Anterior cingulate cortex (tissue), 58 donors: ENCODE measurements at places on chromosomes 16 and 17.

- no peak for DNase-seq
Observed at GRCh38 chr16:46673320-46674013, 15.5 kb downstream of the VPS35 start.

DNA sequence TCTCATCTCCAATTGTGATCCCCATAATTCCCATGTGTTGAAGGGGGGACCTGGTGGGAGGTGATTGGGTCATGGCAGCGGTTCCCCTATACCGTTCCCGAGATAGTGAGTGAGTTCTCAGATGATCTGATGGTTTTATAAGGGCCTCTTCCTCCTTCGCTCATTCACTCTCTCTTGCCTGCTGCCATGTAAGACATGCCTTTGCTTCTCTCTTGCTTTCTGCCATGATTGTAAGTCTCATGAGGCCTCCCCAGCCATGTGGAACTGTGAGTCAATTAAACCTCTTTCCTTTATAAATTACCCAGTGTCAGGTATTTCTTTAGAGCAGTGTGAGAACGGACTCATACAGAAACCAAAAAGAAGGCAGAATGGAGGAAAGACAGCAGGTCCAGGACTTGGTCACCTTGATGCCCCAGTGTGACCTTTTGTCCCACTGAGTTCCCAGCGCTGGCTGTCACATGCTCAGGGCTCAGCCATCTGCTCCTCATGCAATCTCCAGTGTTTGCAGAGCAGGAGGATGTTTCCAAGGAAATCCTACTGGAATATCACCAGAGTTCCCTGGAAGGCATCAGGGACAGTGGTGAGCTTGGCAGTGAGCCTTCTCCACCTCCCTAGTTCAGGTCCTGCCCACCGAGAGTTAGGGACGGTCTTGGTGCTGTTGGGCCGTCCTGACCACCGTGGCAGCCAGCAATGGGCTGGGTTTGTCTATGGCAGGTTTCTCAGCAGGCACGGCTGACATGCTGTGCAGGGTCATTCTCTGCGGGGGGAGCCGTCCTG is 96.7 kb downstream of the SEC14L1 start:
- no peak for DNase-seq

DNA sequence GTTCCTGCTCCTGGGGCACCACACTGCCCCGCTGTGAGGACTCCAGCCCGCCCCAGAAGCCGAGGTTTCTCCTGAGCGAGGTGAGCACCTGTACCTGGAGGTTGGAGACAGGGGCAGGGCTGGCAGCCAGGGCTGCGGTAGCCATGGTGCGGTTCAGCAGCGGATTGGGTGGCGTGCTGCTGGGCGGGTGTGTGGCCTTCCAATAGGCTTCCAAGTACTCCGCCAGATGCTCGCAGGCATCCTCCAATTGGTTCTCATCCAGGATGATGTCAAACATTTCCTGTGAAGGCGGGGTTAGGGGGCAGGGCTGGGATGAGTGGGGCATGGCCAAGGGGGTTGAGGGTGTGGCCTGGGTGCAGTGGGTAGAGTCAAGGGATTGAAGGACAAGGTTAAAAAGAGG is 11.3 kb upstream of the ARL5C start:
- DNase-seq, result no peak

DNA sequence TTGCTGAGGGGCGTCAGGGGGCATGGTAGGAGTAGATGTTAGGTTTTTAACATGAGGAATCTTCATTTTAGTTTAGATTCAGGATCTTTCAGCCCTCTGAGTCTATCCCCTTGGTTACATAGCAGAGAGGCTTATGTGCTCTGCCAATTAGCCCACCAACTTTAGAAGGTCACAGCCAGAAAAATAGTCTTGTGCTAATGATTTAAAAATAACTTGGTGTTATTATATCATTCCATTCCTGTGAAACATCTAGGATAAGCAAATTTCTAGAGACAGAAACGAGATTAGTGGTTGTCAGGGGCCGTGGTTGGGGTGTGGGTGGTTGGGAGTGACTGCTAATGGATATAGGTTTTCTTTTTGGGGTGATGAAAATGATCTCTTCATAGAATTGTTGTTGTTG is 183.7 kb downstream of the SNX29 start:
- DNase-seq, result no peak

DNA sequence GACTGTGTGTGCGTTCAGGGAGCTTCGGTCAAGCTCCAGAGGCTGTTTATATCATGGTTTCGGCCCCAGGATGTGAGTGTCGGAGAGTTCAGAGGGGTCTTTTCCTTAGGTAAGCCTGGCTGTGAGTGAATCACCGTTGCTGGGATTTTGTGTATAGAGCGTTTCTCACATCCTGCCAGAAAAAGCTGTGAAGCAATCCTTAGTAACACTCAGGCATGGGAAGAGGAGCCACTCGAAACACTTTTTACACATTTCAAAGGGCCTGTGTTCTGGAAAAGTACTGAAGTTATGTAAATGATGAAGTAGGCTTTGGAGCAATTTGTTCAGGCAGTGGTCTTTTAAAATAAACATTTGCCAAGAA is 662 bp downstream of the PGS1 start:
- DNase-seq, result no peak
